Myocyte (in vitro differentiated cells): ENCODE measurements at places on chromosomes 1 and 21. TPM values are rescaled to one million over a fixed set of nuclear protein-coding genes. Genes with fewer than 3 reads are reported as not detected.

DNA sequence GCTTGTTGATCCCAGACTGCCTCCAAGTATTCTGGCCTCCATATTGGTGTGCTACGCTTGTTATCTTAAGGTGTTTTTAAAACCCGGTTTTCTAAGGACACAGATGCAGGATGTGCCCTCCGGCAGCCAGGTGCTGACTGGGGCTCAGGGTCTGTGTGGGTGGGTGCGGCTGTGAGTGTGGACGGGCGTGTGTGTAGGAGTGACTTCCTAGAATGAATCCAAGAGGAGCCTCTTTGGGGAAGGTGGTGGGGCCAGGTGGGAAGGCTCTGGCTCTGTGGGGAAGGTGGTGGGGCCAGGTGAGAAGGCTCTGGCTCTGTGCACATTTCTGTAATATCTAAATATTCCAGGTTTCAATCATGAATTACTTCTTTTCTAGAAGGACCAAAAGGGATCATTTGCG lies 12.8 kb upstream of the TSPEAR start:
- no peak for DNase-seq

- DNase-seq: no peak
Observed at GRCh38 chr21:42336054-42336453, 14.7 kb downstream of the TFF2 start.

DNA sequence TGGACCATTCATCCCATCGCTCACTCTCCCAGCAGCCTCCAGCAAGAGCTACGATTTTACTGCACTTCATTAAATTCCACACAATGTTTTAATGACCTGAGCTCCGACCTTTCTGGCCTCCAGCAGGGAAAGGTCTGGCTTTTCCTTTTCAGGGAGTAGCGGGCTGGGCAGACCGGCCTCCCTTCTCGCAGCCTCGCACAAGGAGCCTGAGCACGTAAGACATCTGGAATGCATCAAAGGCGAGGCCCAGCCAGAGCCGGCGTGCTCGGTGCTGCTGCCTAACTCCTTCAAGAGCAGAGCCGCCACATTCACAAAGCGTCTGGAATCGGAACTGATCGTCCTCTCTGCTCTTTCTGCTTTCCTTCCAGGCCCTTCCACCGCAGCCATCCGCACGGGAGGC lies 32.5 kb upstream of the FHAD1 start:
- no peak for DNase-seq

DNA sequence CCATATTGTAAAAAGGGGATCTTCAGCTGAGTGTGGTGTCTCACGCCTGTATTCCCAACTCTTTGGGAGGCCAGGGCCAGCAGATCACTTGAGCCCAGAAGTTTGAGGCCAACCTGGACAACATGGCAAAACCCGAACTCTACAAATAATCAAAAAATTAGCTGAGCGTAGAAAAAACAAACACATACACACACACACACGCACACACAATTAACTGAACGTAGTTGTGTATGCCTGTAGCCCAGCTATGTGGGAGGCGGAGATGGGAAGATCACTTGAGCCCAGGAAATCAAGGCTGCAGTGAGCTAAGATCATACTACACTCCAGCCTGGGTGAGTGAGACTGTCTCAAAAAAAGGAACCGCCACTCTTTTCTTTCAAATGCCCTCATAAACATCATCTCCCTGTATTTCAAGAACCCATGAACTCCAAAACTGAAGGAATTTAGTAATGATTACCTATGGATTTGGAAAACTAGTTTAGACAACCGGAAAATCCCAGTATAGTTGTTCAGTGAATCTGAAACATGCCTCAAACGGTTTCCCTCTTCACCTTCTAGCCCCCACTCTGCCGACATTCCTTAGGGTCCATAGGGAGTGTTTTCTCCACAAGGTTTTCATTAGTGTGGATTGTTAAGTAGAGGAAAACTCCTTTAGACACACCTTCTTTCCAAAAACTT lies 4.5 kb downstream of the TXNIP start:
- DNase-seq: peak; percentile 47

DNA sequence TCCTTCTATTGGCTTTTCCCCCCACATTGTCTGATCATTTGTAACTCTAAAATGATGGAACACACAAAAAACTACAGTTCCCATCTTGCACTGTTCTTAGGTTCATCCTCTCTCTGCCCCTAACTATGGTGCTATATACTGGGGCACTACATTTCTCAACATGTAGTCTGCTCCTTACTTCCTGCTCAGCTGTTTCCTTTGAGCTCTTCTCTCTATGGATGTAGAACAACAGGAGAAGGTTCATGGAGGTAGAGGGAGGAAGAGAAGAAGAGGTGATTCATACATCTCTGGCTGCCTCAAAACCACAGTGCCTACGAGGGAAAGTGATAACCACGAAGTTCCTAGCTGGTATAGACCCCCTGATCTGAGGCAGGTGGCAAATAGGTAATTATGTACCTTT lies 7.0 kb upstream of the C1orf146 start:
- no peak for DNase-seq

- DNase-seq: no peak
Observed at GRCh38 chr1:43276673-43277072, 6.9 kb downstream of the TMEM125 start.

- peak; percentile 93 for DNase-seq
Observed at GRCh38 chr1:109631513-109632505, 12.2 kb downstream of the AMPD2 start.

DNA sequence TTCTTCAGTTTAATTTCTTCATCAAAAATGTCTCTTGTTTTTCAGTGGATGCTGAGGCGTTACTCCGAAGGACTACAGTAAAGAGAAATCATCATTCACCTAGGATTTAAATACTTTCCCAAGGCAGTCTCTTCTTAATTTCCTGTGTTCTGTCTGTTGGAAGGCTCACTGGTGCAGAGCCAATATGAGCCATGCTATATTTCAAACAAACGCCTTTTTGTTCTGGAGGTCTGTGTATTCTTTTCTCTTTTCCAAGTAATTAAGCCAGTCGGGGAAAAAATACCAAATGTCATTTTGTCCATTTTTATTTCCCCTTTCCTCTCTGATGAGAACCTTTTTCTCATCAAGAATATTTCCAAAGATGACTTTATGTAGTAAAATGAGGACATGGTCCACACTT lies 206.5 kb downstream of the RWDD3 start:
- DNase-seq: no peak

MX2 gene
- total RNA-seq: 0.57 and 0.91 TPM in 2 replicates

FBXO2 gene
- 1.0 TPM in 1 of 2 replicates, not detected in the other for total RNA-seq

HES3 gene
- not detected in 2 replicates for total RNA-seq

UBE2U gene
- not detected in 2 replicates for total RNA-seq
